HAP-1 (cell line): ENCODE measurements at places on chromosomes 16 and 17.
A peak's percentile ranks its signal among the peaks of the same experiment; 100 is the strongest.

DNA sequence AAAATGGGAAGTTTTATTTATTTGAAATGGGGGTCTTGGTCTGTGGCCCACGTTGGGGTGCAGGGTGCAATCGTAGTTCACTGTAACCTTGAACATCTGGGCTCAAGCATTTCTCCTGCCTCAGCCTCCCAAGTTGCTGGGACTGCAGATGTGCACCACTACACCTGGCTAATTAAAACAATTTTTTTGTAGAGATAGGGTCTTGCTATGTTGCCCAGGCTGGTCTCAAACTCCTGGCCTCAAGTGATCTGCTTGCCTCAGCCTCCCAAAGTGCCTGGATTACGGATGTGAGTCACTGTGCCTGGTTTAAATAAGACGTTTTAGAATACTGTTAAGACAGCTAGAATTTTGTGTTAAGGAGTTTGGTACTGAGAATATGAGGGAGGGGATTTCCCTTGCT, 15.7 kb downstream of the PSMD11 start:
- no peak for DNase-seq

DNA sequence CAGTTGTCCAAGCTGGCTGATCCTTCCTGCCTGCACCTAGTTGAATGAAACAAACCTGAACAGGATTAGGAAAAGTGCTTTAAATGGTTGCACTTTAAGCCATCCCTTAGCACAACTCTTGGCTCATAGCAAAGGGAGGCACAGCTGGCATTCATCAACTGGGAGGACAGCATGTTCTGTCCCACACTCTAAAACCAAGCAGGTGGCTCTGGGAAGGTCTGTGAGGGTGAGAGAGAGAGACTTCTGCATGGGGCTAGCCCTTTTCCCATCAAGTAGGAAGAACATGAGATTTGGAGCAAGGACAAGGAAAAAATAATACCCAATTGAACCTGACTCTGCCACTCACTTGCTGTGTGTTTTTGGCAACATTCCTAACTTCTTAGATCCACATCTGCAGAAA, 140.9 kb upstream of the CCL2 start:
- no peak for DNase-seq

- no peak for DNase-seq
Observed at GRCh38 chr16:55494994-55495421, 13.9 kb upstream of the LPCAT2 start.

DNA sequence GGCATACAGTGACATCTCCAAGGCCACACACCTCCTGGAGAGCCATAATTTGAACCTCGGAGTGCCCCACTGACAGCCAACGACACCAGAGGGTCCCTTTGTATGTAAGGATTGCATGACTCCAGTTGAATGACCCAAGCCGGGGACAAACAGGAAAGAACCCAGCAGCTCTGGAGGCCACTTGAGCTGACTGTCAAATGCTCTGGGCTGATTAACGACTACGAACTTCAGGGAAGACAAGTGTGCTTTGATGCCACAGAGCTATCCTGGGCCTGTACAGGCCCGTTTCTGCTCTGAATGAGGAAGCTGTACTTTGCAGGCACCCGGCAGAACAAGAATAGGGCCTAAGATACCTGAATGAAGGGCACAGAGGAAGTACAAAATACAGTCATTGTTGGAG, 404.6 kb downstream of the SLC39A11 start:
- DNase-seq = no peak

- no peak for DNase-seq
Observed at GRCh38 chr17:45306094-45306493, 10.7 kb downstream of the MAP3K14 start.

GRCh38 chr17:35766903-35767510, 6.3 kb downstream of the C17orf50 start:
- no peak for DNase-seq

DNA sequence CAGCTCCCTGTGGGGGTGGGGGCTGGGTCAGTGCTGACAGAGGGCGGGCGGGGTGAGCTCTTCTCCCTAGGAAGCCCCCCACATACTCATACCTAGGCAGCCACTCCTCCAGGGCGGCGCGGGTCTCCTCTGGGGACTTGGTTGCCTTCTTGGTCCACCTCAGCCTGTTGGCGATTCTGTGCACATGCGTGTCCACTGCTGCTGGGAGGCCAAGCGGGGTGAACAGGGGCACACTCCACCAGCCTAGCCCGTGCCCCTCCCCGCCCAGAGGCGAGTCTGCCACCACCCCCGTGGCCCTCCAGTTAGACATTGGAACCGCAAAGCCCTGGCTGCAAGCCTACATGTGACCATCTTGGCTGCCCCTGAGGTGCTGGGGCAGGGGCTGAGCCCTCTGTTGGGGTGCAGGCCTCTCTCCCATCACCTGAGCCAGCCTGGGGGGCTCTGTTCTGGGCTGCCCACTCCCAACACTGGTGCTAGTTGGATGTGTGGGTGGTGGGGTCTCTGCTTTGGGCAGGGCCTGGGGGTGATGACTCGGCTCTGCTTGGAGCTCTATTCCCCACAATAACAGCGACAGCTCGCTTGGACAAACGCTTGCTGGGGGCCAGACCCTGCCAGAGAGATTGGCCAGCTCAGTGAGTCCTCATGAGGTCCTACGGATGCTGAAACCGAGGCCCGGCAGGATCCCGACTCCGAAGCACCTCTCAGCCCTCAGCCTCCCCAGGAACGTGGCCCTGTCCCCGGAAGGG, 7.4 kb downstream of the NTHL1 start:
- DNase-seq = no peak

GRCh38 chr16:29011112-29011511, 26.3 kb downstream of the LAT start:
- no peak for DNase-seq

DNA sequence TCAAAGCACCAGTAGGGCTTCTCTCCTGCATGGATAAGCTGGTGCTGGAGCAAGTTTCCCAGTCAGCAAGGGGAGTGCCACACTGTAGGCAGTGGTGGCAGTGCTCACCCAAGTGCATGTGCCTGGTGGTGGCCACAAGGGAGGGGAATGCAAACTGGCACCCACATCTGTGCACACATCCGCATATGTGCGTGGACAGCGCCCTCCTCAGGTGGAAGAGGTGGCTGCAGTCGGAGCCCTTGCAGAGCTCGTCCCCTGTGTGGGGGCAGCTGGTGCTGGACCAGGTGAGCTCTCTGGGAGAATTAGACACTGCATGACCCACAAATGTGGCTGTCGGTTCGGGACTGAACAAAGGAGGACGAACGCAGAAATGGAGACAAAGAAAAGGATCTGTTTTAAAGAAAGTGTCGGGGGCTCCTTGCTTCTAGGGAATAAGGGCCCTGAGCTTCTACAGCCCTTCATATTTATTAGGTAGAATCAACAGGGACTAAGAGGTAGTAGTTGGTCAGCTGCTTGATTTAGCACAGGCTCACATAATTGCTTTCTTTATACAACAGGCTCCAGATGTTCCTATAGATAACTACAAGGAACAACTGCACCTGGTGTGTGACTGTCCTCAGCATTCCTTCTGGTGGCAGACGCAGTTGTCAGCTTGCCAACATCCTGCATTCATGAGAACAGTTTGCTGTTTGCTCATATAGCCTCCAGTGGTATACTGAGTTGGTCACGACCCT, 5.3 kb upstream of the ZNF689 start:
- no peak for DNase-seq

- peak; percentile 69 for DNase-seq
Observed at GRCh38 chr17:7045492-7046126, 1.7 kb upstream of the SLC16A11 start.

DNA sequence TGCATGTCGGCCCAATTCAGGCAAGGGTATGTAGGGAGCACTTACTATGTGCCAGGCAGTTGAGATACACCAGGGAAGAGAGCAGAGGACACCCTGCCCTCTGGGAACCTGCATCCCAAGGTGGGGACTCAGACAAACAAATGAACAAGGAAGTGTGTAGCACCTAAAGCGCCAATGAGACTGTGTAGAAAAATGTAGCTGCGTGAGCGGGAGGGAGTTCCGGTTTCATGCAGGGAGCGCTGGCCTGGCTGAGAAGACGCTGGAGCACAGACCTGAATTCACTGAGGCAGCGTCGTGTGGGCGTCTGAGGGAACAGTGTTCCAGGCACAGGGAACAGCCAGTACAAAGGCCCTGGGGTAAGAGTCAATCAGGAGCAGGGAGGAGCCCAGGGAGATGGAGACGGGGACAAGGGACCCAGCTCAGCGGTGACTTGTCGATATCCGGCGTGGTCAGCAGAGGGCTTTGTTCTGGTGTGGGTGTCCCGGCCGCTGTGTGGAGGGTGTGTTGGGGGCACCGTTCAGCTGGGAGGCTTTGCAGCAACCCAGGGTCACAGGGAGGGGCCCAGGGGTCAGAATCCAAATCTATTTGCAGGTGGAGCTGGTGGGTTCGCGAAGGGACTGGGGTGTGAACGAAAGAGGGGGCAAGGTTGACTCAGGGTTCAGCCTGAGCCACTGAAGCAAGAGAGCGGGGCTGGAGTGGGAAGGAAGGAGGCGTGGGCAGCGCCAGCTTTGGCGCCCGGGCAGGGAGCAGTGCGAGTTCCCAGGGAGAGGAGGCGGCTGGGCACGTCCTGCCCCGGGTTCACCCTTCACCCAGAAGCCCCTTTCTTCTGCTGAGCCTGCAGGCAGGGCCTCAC, 17.8 kb upstream of the OSGIN1 start:
- DNase-seq = no peak

DNA sequence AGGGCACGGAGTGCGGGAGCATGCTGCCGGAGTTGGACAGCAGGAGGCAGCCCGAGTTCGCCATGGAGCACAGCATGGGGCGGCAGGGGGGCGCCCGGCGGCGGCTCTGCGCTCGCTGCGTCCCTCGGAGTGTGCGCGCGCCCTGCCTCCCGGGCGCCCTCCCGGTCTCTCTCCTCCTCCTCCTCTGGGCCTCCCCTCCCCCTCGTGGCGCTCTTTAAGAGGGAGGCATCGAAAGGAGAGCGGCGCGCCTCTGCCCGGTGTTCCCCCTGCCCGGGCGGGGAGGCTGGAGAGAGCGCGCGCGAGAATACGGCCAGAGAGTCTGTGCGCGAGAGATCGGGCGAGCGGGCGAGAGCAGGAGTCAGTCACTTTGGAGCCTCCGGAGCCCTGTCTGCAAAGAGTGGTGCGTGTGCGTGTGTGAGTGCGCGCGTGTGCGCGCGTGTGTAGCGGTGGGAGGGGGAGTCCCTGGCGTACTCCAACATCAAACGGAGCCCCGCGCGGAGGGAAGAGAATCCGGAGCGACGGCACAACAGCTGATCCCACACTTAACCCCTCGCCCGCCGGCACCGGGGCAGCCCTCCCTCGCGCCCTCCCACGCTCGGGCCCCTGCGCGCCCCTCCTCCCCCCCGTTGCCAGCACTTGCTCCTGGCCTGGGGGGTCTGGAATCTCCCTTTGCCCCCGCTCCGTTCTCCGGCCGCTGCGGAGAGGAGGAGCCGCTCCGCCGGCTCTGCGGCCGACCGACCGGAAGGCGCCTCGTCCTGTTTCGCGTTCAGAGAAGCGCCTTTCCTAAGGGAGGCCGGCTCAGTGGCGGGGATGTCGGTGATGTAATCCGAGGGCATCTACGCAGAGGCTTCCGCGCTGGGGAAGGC, 108.9 kb downstream of the ENGASE start:
- DNase-seq = no peak

- no peak for DNase-seq
Observed at GRCh38 chr16:25013049-25013448, 2.1 kb downstream of the ARHGAP17 start.

- no peak for DNase-seq
Observed at GRCh38 chr17:50163843-50164696, 1.7 kb upstream of the SGCA start.

DNA sequence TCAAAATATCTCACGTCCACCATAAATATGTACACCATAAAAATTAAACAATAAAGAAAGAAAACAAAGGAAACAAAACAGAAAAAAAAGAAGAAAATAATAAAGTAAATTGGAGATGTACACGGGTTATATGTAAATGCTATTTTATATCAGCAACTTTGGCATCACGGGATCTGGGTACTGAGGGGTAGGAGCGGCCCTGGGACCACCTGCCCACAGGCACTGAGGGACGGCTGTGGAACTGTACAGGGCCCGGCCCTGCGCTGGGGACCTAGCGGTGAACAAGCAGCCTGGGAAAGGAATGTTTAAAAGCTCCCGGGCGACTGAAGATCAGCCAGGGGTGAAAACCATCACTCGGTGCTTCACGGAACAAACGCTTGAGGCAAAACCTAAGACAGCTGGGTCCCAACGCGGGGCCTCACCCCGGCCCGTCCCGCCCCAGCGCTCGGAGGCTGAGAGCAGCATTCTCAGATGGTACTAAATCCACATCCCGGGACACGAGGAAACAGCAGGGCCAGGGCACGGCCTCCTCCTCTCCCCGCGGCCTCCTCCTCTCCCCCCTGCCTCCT, 31.2 kb downstream of the NXN start:
- DNase-seq = peak; percentile 60

DNA sequence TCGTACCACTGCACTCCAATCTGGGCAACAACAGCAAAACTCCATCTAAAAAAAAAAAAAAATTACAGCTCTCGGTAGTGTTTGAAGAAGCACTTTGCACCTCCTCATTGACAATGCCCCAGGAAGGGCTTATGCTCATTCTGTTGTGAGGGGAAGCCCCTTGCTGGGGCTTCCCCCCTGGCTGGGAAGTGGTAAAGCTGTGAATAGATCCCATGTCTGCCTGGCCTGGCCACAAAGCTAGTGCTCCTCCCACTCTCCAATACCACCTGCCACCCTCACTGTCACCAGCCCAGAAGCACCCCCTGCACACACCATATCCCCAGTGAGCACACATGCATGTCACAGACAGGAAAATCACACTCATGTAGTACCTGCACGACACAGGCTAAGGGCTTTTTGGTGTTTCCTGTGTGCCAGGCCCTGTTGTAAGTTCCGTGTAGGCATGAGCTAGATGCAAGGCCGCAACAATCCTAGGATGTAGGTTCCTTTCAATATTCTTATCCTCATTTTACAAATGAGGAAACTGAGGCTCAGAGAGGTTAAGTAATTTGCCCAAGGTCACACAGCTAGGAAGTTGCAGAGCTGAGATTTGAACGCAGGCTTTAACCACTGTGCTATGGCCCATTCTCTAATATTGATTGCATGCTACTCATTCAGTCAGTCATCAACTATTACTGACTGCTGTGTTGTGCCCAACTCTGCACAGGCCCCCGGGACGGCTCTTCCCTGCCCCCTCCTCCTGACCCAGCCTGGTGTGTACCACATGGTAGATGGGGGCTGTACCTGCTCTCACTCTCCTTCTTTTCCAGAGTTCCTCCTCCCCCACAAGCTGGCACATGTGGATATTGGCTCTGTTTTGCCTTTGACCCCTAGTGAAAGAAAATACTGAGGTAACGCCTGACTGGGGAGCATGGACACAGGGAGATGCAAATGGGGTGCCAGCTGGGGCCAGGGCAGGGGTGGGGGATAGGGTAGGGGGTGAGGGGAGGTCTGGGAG, 11.9 kb upstream of the COL1A1 start:
- DNase-seq = no peak

DNA sequence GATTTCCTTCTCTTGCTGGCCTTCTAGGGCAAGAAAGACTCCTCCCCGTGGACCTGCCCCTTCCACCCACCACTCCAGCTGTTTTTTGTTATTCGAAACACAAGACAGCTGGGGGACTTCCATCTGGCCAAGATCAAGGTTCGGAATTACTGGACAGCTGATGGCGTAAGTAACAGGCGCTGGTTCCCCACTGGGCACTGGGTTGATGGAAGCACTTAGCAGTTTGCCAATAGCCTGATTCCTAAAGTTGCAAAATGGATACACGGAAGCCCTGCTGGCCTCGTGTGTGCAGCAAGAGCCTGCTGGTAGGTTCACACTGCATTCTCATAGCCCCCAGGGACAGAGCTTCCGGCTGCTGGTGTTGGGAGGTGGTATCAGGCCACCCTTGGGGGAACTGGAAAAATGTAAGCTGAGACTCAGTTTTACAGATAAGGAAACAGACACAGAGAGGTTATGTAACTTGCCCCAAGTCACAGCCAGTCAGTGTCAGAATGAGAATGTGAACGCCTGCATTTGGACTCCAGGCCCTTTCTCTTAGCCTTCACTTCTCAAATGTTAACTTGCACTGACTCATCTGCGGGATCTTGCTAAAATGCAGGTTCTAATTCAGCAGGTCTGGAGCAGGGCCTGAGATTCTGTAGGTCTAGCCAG, 171.7 kb downstream of the KATNIP start:
- DNase-seq = no peak
